ENCODE measurements at places on chromosomes 2 and 18. TPM values are rescaled to one million over a fixed set of nuclear protein-coding genes. Genes with fewer than 3 reads are reported as not detected.

The L3MBTL4 gene
- polyA plus RNA-seq = not detected

DNA sequence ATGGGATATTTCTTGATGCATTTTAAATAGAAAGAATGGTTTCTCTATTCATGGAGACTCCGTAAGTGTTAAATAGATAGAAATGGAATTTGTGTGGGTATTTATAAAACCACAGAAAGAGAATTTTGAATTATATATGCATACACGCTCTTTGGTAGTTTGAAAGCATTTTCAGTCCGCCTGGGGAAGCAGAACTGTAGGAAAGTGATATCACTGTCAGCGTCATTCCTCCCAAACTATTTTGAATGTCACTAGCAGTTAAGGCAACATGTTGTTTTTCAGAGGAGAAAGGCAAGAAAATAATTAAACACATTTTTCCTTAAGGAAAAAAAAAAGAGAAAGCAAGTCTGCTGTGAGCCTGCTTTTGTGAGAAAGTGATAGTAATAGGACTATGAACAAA is 8.7 kb upstream of the ERMN start:
- no peak for DNase-seq

DNA sequence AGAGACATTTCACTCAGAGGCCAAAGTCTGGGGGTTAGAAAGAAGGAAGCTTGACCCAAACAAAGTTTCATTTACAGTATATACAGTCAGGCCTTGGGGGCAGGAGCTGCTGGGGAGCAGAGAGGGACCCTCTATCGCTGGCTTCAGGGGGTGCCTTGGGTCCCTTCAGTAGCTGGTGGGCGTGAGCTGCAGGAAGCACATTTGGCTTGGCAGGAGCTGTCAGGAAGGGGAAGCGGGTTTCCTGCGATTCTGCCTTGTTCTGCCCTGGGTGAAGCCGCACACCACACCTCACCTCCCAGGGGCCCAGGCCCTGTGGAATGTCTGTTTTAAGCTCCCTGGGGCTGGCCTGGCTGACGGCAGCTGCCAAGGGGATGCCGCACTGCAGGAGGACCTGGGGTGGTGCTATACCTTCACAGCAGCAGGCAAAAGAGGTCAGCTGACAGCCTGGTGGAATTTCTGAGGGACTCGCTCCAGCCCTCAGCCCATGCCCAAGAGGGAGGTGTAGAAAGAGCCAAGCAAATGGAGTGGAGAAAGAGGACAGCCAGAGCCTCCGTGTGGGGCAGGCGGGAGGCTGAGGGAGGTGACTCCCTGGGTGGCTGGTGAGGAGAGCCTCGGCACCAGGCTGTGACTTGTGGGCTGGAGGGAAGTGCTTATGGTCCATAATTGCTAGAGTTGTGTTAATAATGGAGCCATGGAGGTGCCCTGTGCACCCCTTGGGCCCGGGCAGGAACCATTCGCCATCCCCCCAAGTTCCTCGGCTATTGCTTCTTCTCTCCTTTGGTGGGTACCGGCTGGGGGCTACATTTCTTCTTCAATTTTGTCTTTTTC is 43.9 kb downstream of the PSD4 start:
- DNase-seq = no peak

DNA sequence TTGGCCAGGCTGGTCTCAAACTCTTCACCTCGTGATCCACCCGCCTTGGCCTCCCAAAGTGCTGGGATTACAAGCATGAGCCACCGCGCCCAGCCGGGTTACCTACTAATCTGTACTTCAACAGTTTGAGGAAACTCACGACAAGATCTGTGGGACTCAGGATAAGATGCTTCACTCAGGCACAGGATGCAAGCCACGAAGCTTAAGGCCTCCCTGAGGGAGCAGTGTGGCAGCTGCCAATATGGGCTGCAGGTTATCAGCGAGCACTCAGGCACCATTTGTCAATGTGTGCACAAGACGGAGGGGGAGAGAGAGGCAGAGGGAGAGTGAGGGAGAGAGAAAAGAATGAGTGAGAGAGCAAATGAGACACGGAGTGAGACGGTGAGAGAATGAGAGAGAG is 173.6 kb upstream of the RAB6C start:
- no peak for DNase-seq

GRCh38 chr18:76149734-76150133 is 345.3 kb downstream of the ZNF516 start:
- DNase-seq = no peak

GRCh38 chr2:72921088-72921851 is 4.0 kb downstream of the EMX1 start:
- no peak for DNase-seq

DNA sequence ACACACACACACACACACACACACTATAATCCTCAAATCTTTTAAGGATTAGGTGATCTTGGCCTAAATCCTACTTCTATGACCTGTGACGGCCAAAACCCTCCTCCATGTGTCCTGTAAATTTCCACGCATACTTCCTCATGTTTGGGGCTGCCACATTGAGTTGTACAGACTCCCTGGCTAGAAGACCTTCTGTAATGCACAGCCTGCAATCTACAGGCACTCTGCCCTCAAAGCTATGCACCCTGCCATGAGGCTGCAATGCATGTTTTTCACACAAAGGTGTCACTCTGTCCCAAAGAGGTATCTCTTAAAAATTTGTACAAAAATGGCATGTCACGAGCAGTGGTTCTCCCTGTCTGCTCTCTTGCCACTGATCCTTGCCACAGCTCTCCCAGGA is 26.4 kb upstream of the B4GALT6 start:
- DNase-seq = no peak

GRCh38 chr18:79540161-79540903 is 139.3 kb upstream of the CTDP1 start:
- no peak for DNase-seq

DNA sequence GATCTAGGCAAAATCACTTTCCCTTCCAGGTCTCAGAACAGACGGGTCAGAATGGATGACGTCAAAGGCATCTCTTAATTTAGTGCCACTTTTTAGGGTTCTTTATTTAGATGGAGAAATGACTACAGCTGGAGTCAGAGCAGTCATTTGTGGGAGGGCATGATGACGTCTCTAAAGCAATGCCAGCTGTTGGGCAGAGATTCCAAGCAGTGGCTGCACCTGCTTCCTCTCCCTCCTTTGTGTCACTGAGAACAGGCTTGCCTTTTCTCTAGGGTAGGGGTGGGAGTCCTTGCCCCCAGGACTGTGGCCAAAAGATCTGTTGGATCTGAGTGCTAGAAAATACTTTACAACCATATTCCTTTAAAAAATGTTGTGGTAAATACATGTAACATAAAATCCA is 28.7 kb upstream of the SKOR2 start:
- DNase-seq = no peak

DNA sequence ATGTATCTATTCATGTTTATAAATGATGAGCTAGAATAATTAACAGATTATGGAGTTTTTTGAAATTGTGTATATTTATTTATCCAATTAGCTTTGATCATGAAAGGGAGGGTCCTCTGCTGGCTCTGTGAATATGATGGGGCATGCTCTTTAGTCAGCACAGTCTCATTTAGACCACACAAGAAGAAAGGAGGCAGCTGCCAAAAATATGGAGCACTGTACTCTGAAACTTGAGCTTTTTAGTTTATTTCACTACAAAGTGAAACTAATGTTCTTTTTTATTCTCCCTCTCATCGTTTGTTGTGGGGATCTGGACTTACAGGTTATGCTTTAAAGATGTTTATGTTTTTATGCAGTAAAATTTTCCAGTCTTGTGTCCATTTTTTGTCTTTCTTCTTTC is 266.9 kb upstream of the GULP1 start:
- no peak for DNase-seq

The BZW1 gene
- 233 TPM for polyA plus RNA-seq

DNA sequence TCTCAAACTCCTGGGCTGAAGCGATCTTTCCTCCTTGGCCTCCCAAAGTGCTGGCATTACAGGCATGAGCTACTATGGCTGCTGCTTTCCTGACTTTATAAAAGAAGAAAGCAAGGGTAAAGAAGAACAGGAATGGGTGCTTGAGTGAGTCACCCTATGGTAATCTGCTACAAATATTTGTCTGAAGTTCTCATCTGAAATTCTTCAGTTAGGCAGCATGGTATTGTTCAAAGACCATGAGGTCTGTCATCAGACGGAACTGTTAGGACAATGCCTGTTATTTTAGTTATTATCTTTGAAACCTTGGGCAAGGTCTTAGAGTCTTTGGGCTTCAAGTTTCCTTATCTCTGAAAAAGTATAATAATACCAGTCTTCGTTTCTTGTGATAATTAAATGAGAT is 695.8 kb downstream of the RNF144A start:
- no peak for DNase-seq

GRCh38 chr2:187198136-187198535 is 249.9 kb downstream of the CALCRL start:
- DNase-seq = no peak

DNA sequence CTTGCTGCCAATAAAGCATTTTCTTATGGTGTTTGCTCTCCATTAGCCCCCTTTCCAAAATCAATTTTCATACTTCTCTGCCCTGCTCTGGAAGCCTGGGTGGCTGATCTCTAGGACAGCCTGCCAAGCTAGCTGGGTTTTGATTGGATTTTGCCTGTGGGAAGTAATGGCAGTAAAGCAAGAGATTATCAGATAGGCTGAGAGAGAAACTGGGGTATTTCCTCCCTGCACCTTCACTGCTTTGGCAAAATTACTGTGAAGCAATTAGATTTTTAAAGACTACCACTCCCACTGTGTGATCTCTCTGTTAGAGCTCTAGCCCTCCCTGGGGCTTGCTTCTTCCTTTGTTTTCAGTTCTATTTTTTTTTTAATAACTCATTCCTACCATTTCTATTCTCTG is 223.8 kb downstream of the DLGAP1 start:
- no peak for DNase-seq

The ELOA2 gene
- polyA plus RNA-seq = not detected

- DNase-seq = no peak
Observed at GRCh38 chr2:158724803-158725381, 70.2 kb upstream of the DAPL1 start.

- no peak for DNase-seq
Observed at GRCh38 chr18:13890761-13891361, 24.5 kb downstream of the MC2R start.

- no peak for DNase-seq
Observed at GRCh38 chr2:70030724-70031420, 56.4 kb upstream of the PCBP1 start.

DNA sequence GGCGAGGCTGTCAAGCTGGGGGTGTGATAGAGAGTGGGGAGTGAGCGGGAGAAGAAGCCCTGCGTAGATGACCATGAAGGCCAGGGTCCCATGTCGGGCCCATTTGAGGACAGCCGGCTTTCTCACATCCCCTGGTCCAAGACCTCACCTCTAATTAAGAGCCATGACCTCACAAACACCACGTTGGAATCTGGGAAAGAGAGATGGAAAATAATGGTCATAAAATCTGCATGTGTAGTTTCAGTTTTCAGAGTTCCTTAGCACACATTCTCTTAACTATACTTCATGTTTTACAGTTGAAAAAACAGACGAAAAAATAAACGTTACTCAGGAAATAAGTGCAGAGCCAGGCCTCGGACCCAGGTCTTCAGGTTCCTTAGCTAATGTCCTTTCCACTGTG is 244.8 kb upstream of the SIX2 start:
- DNase-seq = no peak

- no peak for DNase-seq
Observed at GRCh38 chr2:73333564-73333963, 40.2 kb upstream of the EGR4 start.

DNA sequence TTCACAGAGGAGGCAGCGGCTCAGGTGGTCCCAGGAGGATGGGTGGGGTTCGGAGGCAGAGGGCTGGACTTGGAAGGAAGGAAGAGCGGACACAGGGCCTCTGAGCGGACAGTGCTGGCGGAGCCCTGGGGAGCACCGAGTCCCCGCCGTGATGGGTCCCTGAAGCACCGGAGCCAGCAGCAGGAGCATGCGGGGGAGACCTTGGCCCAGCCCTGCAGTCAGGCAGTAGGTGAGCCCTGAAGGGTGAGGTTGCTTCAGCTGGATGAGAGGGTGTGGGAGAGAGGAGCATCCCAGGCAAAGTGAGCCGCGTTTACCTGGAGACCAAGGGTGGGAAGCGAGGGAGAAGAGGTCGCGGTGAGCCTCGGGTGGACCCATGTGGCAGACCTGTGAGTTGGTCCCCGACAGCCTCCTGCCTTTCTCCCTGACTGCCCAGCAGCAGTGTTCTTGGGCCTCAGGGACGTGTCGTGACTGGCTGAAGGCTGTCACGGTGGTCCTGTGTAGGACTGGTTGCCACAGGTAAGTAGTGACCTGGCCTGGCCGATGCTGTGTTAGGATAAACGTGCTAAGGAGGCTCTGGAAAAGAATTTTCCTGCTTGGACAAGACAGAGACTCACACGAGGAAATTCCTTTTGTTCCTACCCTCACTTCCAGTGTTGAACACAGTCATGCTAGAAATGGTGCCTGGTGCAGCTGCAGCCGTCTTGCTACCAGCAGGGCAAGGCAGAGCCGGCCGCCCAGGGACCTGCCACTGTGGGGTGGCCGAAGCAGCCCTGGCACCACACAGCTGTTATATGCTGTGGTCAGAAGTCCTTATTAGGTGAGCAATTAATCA is 73.0 kb downstream of the RRM2 start:
- no peak for DNase-seq

Measured in BJ (cell line).